ENCODE measurements at places on chromosomes 16 and 17. TPM values are rescaled to one million over a fixed set of nuclear protein-coding genes. Genes with fewer than 3 reads are reported as not detected.

DNA sequence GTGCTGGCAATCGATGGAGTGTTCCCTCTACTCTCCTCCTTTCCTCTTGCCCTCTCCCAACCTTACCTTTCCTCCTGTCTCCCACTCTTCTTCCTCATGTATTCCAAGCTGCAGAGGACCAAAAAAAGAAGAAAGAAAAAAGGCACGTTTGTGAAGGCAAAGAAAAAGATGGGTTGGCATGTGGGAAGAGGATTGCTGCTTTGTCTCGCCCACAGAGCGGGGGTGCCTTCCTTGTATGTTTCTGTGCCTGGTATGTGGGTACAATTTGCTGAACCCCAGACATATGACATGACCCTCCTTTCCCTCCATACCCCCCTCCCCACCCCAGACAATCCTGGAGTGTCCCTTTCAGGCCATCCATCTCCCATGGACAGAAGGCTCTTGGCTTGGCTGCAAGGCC, 13.1 kb upstream of the CTCF start:
- no peak overlapping the region for H3K4me3 ChIP-seq
- no peak overlapping the region for H3K27ac ChIP-seq
- no peak for DNase-seq

MYO19 gene
- 60.3 TPM for total RNA-seq

- no peaks in the 10 kb centered on the region for H3K27me3 ChIP-seq
- no peaks in the 10 kb centered on the region for H3K36me3 ChIP-seq
- DNase-seq: peak; percentile 67
- H3K4me3 ChIP-seq: no peak overlapping the region
- peaks cover 35% of the 10 kb centered on the region for H3K4me1 ChIP-seq
Measured at GRCh38 chr17:45341533-45342158, 24.8 kb upstream of the MAP3K14 start.

DNA sequence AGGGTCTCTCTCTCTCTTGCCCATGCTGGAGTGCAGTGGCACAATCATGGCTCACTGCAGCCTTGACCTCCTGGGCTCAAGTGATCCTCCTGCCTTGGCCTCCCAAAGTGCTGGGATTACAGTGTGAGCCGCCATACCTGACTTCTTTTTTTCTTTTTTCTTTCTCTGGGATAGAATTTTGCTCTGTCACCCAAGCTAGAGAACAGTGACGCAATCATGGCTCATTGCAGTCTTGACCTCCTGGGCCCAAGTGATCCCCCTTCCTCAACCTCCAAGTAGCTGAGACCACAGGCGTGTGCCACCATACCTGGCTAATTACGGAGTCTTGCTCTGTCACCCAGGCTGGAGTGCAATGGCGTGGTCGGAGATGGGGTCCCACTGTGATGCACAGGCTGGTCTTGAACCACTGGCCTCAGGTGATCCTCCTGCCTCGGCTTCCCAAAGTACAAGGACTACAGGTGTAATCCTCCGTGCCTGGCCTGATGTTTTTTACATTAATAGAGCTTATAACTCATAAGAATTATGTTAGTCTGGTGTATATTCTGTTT, 76.5 kb downstream of the BCAS3 start:
- peaks cover 2% of the 10 kb centered on the region for H3K27me3 ChIP-seq
- H3K4me3 ChIP-seq: no peak overlapping the region
- no peak for DNase-seq
- no peak overlapping the region for H3K27ac ChIP-seq
- no peaks in the 10 kb centered on the region for H3K4me1 ChIP-seq

SCIMP gene
- not detected for total RNA-seq

- no peak for DNase-seq
- H3K27me3 ChIP-seq: peaks cover 9% of the 10 kb centered on the region
- no peak overlapping the region for H3K4me3 ChIP-seq
- H3K4me1 ChIP-seq: no peaks in the 10 kb centered on the region
- H3K36me3 ChIP-seq: peaks cover 5% of the 10 kb centered on the region
- no peak overlapping the region for H3K27ac ChIP-seq
Measured at GRCh38 chr17:50257676-50258224, 16.5 kb upstream of the TMEM92 start.

GRCh38 chr17:44176671-44177501, 6.4 kb downstream of the ASB16 start:
- H3K27ac ChIP-seq: no peak overlapping the region
- no peaks in the 10 kb centered on the region for H3K4me1 ChIP-seq
- peaks cover 2% of the 10 kb centered on the region for H3K27me3 ChIP-seq
- no peak for DNase-seq

DNA sequence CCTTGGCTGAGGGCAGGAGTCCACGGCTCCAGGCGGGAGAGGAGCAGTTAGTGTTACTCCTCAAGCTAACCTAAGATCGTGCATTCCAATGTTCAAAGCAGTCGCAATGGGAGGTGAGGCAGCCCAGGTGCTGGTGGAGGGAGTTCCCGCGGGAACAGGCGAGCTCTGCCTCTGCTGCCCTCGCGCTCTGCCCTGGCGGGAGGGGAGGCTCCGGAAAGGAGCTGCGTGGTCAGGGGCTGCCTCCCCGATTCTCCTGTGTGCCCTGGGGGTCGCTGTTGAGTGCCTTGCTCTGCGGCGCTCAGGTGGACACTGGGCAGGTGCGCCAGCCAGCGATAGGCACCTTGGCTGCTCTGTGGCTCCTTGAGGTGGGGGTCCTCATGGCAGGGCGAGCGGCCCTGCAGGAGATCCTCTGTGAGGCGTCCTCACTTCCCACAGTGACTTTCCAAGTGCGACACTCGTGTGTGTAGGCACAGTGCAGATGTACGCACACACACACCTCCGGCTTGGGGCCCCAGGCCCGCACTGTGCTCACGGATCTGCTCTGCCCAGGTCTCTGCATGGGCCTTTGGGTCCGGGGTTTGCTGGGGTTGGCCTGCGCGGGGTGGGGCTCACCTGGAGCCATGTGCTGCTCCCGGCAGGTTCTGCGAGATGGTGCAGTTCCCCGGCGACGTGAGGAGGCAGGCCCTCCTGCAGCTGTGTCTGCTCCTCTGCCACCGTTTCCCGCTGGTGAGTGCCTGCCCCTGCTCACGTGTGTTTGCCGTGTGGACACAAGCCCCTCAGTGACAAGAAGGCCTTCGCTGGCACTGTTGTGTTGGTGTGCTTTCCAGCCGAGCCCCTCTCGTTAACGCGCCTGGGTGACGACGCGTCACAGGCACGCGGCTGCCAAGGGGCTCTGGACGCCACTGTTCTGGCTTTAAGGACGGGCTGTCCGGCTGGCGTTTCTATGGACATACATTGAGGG, 97.9 kb upstream of the ZNF750 start:
- H3K36me3 ChIP-seq: peaks cover 51% of the 10 kb centered on the region
- H3K4me1 ChIP-seq: no peaks in the 10 kb centered on the region
- peaks cover 9% of the 10 kb centered on the region for H3K27me3 ChIP-seq
- no peak overlapping the region for H3K4me3 ChIP-seq

DNA sequence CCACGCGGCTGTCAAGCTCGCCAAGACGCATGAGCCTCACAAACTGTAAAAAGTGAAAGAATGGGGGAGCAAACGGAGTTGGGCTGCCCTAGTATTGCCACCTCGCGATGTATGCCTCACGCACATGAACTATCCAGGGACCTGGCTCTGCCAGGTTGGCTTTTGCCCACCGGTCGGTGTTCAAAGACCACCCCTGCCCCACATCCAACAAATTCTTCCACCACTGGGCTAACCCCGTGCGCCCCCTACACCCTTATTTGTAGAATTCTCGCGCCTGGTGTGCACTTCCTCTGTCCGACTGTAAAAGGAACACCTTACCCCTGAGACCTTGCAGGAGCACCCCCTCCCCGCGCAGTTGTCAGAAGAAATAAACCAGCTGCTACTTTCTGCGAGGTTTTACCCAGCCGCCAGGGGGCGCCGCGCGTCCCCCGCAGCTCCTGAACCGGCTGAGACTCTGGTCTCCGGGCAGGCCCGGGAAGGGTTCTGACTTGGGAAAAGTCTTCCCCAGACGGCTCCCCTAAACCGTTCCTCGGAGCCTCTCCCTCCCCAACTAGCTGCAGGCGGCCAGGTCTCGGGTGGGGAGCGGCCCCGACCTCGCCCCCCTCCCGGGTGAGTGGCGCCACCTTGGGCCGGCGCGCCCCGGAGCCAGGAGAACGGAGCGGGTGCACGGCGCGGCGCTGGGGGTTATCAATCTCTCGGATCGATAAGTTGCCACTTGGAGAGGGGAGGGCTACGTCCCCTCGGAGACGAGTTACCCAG, 1.7 kb upstream of the ZNF423 start:
- peaks cover 13% of the 10 kb centered on the region for H3K27me3 ChIP-seq
- peak overlapping the region; percentile 38 for H3K27ac ChIP-seq

- no peak for DNase-seq
- peaks cover 4% of the 10 kb centered on the region for H3K27me3 ChIP-seq
- H3K4me1 ChIP-seq: no peaks in the 10 kb centered on the region
- no peak overlapping the region for H3K4me3 ChIP-seq
Measured at GRCh38 chr17:72467841-72468653, 347.2 kb downstream of the SOX9 start.

MAPT gene
- total RNA-seq: 0.28 TPM

RND2 gene
- 5.9 TPM for total RNA-seq

GRCh38 chr17:71032746-71033273, 863.5 kb downstream of the KCNJ2 start:
- no peaks in the 10 kb centered on the region for H3K36me3 ChIP-seq
- DNase-seq: no peak
- no peak overlapping the region for H3K27ac ChIP-seq
- no peak overlapping the region for H3K4me3 ChIP-seq

EFCAB5 gene
- total RNA-seq: 0.26 TPM

GRCh38 chr16:88318521-88318920, 64.2 kb upstream of the ZNF469 start:
- no peak overlapping the region for H3K4me3 ChIP-seq
- H3K27ac ChIP-seq: no peak overlapping the region
- peaks cover 5% of the 10 kb centered on the region for H3K4me1 ChIP-seq
- no peaks in the 10 kb centered on the region for H3K36me3 ChIP-seq
- no peak for DNase-seq
- peaks cover 4% of the 10 kb centered on the region for H3K27me3 ChIP-seq

EME1 gene
- 6.1 TPM for total RNA-seq

STH gene
- total RNA-seq: not detected

Data from endothelial cell (in vitro differentiated cells).